ENCODE measurements at places on chromosomes 7 and 10.

GRCh38 chr7:135974667-135975066, 2.5 kb downstream of the MTPN start:
- DNase-seq, result no peak

DNA sequence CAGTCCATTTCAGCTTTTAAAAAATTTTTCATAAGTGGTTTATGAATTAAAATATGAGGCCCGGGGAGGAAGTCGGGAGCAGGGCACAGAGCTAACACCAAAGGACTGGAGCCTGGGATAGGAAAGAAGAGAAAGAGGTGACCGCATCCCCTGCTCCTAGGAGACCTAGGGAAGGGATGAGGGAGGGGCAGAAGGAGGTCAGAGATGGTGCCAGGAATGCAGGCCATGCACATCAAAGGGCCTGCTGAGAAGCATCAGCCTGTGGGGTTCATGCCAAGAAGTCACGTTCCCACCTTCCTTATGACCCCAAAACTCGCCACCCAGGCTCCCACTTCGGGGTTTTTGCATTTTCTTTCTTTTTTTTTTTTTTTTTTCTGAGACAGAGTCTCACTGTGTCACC, 14.7 kb upstream of the TOMM7 start:
- DNase-seq, result no peak

DNA sequence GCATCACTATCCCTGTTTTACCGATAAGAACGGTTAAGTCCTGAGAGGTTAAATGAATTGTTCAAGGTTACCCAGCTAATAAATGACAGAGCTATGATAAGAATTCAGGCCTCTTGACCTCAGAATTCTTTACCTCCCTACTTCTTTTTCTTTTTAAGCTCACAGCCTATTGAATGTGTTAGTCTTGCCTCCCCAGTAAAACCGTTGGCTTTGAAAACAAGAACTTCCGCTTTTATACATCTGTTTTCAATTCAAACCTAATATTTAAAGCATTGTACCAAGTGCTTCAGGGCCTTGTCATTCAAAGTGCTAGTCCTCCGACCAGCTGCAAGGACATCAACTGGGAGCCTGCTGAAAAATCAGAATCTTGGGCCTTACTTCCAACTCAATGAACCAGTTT, 15.6 kb downstream of the SEC31B start:
- DNase-seq, result no peak

DNA sequence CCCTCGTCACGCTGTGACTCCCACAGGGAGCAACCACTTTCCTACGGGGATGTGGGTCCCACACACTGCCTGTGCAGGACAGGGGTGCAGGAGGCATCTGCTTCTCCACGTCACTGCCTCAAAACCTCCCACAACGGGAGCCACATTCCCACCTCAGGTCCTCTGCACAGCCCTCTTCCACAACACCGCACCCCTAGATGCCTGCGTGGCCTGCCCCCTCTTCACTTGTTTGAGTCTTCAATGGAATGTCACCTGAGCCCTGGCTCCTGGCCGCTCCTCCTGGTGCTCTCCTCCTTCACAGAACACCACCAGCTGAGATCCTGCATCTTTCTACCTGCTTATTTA, 73.6 kb downstream of the MAD1L1 start:
- no peak for DNase-seq

DNA sequence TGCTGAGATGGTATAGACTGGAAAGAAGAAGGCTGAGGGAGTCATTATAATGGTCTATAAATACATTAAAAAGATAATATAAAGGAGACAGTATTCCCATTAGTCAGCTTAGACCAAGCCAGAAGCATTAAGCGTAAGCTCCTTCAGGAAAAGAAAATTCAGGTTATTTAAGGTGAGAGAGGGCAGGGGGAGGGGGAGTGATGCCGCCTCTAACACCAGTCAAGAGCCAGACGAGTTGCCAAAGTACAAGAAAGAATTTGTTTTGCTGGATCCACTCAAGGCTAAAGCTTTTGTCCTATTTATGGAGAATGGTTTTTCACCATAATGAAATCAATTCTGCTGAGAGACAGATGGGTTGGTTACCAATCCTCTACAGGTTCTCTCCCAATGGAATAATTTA, 99.3 kb downstream of the CFAP58 start:
- DNase-seq, result no peak

GRCh38 chr7:2732959-2733584, 45.1 kb downstream of the AMZ1 start:
- no peak for DNase-seq

DNA sequence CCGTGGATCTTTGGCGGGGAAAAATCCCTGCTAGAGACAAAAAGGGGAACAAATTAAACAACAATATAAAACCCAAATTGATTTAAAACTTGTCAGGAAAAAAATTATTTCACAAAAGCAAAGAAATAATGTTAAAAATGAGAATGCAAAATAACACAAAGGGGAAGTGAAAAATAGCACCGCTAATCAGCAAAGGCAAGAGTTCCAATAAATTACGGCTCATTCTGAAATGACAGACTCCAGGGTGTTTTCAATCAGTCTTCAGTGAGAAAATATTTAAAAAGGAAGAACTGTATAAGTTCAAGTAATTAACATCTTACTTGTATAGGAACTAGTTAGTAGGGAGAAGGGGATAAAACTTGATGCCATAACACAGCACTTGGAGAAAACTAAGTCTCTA, 336.8 kb downstream of the LRRTM3 start:
- DNase-seq, result no peak

DNA sequence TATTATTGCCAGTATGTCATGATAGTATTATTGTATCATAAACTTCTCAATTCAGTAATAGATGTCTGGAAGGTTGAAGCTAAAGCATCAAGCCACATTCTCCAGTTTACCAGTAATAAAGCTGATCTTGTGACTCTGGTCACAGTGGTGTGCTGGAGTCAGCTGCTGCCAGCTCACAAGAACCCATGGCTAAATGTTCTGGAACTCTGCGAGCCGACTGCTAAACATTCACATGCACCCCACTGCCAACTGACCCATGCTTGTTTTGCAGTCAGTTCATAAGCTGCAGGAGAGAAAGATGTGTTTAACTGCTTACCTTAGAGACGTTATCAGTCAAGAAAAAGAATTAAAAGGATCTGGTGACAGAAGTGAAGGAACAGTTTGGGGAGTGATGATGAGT, 5.9 kb upstream of the DNTT start:
- no peak for DNase-seq

DNA sequence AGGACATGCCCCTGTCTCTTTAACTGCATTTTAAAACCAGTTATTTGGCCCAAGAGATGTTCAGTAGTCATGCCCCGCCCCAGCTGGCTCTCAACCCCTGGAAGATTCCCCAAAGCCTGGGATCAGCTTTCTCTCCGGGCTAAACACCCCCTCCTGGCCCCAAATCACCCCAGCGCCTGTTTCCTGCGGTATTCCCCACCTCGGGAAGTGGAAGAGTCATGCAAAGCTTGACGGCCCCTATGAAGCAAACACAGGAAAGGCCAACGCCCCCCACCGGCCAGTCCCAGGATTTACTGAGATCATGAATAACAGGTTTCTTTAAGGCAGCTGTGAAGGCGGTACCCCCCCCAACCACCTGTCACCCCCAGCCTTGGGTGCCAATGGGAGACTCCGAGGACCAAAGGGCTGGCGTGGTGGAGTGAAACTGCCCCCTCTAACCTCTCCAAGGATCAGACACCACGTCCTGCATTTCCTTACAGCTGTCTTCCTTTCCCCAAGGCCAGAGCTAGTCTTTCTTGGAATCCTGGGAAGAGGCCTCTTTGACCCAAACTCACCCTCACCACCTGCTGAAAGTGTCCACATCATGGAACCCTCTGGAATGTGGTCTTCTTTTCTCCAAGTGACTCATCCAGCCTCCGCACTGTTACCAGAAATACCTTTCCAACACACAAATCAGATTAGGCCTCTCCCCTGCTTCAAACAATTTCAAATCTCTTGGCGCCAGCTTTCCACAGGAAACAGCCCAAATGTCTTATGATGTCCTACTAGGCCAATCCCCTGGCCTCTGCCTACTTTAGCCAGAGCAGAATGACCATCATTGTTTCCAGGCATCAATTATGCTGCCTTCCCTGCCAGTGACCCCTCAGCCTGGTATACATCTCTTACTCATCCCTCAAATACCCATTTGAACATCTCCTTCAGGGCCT, 301.5 kb downstream of the ZEB1 start:
- DNase-seq, result no peak

GRCh38 chr7:127932076-127932475, 99.2 kb downstream of the LRRC4 start:
- DNase-seq, result no peak

DNA sequence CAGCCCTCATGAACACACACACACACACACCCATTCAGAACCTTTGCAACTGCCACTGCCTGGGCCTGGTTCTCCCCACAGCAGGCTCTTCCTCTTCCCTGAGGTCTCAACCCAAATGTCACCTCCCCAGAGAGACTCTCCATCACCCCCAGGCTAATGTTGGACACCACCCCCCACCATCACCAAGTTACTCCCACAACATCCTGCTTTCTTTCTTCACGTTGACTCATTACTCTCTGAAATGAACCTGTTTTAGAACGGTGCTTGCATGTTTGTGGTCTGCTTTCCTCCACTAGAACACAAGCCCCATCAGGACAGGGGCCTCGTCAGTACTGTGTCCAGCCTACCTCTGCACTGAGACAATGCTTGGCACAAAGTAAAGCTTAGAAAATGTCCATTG, 16.0 kb downstream of the AFAP1L2 start:
- no peak for DNase-seq

- no peak for DNase-seq
Measured at GRCh38 chr7:133718131-133718530, 409.0 kb upstream of the LRGUK start.

GRCh38 chr10:69335063-69335587, 56.8 kb downstream of the HK1 start:
- DNase-seq, result no peak

DNA sequence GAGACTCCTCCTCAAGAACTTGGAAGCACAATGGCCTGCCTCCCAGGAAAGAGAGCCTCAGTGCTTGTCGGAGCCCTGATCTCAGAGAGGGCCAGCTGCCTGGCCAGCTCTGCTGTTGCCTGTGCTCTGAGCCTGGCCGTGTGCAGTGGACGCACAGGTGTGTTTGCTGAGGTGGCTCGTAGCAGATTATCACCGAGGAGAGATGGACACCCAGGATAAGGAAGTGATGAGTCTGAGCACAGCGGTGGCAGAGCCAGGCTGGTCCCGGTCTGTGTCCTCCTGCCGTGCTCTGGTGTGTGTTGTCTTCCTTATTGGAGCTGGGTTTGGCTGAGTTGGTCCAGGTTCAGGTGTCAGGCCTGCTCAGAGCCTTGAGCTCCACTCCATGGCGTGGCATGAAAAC, 208.5 kb downstream of the EBF3 start:
- DNase-seq, result no peak

GRCh38 chr10:26841733-26842317, 18.9 kb downstream of the ABI1 start:
- DNase-seq, result no peak

All from stimulated activated CD4-positive, alpha-beta T cell treated with anti-CD3 and anti-CD28 coated beads, Interleukin-12 subunit alpha, Interleukin-12 subunit beta, amount 100 ng/mL, for 24 hours (primary cell).